B cell (primary cell): ENCODE measurements at places on chromosomes 5 and 9.

GRCh38 chr9:32701321-32702022 is 66.0 kb upstream of the TAF1L start:
- no peak for DNase-seq

DNA sequence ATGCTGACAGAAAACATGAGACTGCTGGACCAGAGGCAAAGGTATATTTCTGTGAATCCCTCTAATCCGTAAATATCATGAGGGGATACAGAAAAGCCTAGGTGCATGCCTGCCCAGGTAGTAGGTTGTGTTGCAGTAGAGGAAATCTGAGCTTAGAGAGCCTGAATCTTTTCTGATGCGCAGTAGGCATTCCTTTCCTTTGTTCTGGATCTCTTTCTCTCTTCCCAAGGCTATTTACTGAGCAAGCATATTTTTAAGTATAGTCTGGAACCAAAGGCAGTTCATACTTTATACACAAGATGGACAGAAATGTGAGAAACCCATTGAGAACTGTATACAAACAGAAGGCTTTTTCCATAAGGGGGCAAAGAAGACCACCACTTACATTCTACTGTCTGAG is 359.3 kb downstream of the TMEM161B start:
- DNase-seq = no peak

GRCh38 chr5:95304711-95305110 is 19.8 kb upstream of the MCTP1 start:
- no peak for DNase-seq

DNA sequence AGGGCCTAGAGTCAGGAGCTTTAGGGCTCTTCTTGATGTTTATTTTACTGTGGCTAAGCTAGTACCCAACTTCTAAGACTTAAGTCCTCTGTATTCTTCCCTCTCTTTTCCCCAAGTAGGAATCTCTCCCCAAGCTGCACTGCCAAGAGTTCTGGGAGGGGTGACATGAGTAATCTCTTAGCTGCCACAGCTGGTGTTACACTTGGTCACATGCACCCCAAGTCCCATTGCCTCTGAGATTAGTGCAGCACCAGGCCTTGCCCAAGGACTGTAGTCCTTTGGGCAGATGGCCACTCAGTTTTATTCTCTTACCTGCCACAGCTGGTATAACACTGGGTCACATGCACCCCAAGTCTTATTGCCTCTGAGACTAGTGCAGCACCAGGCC is 114.7 kb upstream of the RIOK2 start:
- DNase-seq = no peak

DNA sequence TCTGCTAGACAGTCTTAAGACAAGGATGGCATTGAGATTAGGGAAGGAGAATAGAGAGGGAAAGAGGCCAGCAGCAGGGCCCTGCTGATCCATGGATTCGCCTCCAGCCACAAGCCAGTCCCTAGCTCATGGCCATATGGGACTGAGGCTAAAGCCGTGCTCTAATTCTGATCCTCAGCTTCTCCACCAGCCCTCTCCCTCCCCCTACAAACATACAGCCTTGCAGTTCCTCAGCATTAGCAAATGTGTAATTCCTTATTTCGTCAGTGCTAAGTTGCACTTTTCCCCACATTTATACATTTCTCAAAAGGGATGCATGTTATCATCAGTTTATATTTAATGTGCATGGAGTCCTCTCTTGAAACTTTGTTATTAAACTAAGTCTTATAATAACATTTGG is 34.8 kb downstream of the ZNF462 start:
- DNase-seq = no peak

GRCh38 chr5:108786806-108787483 is 39.2 kb downstream of the FER start:
- no peak for DNase-seq

DNA sequence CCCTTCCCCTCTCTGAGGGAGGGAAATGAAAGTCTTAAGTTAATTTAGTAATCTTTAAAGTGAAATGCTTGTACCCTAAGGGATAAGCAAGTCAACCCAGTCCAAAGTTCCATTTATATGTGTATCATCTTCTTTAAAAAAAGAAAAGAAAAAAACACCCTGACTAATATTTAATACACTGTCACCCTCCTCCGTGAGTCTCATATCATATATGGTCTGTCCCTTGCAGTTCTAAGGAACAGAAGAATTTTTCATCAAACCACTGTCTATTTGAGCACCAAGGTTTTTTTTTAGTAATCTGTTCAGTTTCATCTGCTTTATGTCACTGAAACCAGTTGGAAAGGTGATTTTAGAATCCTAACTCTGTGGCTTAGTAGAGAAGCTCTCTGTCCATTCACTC is 15.2 kb downstream of the TNIP1 start:
- no peak for DNase-seq

DNA sequence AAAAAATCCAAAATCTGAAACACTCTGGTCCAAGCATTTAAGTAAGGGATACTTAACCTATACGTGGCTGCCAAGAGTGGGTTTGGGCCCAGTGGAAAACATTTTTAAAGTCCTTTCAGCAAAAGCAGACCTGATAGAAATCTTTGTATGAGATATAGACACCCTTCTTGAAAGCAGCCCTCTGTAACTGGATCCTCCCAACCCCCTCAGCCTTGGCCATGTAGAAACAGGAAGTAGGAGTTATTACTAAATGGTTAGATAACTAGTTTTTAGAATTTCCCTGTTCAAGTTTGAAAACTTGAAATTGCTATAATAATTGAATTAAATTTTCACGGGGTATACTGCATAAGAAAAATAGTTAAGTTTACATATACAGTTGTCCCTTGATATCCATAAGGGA is 111.3 kb upstream of the PCA3 start:
- peak; percentile 23 for DNase-seq

GRCh38 chr5:16669776-16670175 is 53.0 kb upstream of the RETREG1 start:
- no peak for DNase-seq

DNA sequence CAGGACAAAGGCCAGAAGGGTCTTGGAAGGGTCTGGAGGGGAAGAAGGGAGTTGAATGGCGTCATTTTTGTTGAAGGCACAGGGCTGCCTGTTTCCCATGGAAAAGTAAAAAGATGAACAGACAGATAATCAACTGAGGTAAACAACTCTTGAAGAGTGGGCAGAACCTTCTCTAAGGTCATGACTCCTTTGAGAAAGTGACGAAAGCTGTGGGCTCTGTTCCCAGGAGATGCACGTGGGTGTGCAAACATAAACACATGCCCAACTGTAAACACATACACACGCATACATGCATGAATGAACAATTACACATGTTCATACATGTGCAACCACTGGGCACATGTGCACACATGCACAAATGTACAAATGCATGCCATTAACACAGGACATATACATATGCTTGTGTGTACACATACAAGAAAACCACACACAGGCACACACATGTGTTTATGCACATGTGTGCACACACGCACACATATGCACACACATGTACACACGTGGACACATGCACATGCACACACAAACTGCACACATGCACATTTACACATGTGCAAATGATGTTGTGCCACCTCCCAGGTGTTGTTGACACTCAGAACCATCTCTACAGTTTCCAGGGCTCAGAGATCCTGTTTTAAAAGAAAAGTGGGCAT is 143.3 kb downstream of the GADD45G start:
- no peak for DNase-seq

- DNase-seq = no peak
These were observed 263.3 kb upstream of the ADAMTS16 start for GRCh38 chr5:4876804-4877203.

- no peak for DNase-seq
These were observed 34.1 kb downstream of the ZNF483 start for GRCh38 chr9:111559000-111559610.

- DNase-seq = no peak
These were observed 37.6 kb downstream of the PAM start for GRCh38 chr5:102792705-102793104.

- no peak for DNase-seq
These were observed 553.8 kb downstream of the PTPRD start for GRCh38 chr9:10059044-10059443.

DNA sequence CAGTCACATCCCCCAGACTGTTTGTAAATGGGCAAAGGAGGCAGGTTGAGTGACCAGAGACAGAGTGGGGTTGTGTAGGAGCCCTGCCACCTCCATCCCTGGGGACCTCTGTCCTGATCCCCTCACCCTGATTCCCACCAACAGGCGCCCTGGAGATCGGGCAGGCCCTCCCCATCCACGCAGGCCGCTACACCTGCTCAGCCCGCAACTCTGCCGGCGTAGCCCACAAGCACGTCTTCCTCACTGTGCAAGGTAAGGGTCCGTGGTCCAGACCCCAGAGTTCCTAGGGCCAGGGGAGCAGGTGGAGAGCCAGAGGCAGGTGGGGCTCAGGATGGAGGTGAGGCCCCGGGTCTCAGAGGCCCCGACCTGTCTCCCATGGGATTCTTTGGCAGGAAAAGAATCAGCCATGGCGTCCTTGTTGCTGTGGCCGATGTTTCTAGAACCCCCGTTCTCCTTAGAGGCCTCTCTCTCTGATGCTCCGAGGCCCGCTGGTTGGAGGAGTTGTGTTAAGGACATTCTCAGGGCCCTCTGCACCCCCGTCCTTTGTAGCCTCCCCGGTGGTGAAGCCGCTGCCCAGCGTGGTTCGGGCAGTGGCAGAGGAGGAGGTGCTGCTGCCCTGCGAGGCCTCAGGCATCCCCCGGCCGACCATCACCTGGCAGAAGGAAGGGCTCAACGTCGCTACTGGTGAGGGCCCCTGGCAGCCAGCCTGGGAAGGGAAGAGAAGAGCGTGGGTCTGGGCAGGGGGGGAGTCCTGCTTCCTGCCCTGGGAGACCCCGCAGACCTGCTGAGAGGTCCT is 41.9 kb upstream of the ASS1 start:
- no peak for DNase-seq

DNA sequence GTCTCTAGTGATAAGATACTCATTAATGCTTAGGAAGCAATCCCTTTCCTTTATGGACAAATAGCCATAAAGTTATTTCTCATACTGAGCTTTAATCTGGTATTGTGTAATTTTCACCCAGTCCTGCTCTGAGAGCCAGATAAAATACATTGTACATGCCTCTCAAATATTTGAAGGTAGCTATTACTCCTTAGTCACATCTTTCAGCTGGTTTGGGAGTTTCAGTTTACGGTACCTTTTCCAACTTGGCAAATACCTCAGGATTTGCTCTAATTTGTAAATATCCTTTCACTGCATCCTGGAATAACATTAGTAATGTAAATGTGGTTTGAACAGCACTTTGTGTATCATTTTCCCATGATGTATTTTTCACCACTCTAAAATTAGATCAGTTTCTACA is 47.4 kb downstream of the ABHD17B start:
- DNase-seq = no peak

DNA sequence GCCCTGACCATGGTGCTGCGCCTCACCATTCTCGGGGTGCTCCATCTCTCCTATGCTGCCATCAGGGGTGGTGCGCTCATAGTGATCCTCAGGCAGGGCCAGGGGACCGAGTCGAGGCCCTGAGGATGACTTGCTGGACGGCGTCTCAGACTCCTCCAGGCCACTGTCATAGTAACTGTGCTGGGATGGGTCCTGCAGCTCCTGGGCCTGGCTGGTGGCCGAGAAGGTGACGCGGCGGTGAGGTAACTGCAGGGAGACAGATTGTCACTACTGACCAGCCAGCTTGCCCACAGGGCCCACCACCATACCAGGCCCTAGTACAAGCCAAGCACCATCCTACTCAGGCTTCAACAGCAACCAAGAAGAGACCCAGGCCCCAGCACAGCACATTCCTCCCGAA is 21.0 kb downstream of the PCDH1 start:
- DNase-seq = no peak

DNA sequence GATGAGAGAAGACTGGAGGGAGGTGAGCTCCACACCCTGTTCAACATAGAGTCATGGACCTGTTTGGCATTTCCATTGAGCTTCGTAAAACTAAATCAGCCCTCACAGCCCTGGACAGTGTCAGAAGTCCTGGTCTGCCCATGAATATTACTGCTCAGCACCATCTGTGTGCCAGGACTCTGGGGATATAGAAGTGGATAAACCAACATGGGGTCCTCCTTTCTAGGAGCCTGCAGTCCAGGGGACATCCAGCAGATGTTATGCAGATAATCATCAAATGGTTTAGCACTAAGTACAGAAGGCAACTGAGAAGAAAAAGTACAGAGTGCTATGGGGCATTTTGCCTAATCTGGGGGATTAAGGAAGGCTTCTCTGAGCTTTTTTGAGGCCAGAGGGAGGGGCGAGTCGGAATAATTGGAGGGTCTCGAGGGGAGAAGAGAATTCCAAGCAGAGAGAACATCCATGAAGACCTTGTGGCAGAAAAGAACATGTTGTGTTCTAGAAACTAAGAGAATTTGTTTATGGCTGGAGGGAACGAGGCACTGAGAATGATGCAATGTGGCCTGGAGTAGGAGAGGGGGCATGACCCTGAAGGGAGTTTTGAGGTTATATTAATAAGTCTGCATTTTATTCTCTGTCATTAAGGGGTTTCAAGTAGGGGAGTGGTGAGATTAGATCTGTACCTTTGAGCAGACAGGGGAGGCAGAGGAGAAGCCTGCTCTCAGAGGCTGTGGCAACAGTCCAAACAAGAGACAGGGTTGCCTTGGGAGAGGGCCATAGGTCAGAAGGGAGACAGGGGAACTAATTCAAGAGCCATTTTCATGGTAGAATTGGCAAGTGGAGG is 63.5 kb upstream of the SLC2A8 start:
- no peak for DNase-seq

- DNase-seq = no peak
These were observed 28.4 kb downstream of the PSAT1 start for GRCh38 chr9:78325343-78325742.

DNA sequence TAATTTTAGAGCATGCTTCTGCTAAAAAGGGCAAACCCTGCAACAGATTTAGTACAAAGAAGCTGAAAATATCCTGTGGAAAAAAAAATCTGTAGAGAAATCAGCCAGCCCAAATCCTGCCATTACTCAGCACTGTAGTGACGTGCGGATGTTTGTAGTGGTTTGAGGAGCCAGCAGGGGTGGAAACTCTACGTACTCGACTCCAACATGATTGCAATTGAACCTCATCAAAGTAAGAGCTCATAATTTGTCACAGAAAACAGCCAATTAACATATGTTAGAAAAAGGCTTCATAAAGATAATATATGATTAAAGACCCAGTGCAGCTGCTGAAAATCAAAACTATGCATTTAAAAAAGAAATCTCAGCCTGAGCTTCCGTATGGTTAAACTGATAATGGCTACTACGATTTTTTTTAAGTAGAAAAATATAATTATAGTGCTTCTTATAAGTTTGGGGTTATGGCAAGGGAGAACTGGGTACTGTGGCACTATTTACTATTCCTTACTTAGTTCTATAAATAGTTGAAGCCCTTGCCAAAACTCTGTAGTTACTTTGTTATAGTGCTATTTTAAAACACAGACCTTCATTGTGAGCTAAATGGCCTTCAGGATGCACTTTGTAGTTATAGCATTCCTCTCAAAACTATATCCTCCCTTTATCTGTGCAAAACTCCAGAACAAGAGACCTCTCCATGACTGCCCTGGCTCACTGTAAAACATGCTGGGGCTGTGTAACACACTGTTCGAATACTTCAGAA is 49.4 kb downstream of the MEF2C start:
- DNase-seq = peak; percentile 65

GRCh38 chr9:8514760-8515159 is 715.2 kb upstream of the DMAC1 start:
- no peak for DNase-seq
